ENCODE measurements at places on chromosomes 7 and 10. TPM values are rescaled to one million over a fixed set of nuclear protein-coding genes. Genes with fewer than 3 reads are reported as not detected.

TMEM196 gene
- total RNA-seq, result not detected

PTPRZ1 gene
- 0.72 TPM for total RNA-seq

TAF5 gene
- total RNA-seq, result 2.8 TPM

HOXA9 gene
- total RNA-seq, result not detected

NANOS1 gene
- total RNA-seq, result 8.7 TPM

CD36 gene
- total RNA-seq, result 1,393 TPM

COL13A1 gene
- 1.0 TPM for total RNA-seq

RBP3 gene
- not detected for total RNA-seq

PLPP4 gene
- not detected for total RNA-seq

KEL gene
- 0.27 TPM for total RNA-seq

PROSER2 gene
- total RNA-seq, result 1.1 TPM

NXPH1 gene
- not detected for total RNA-seq

RAMP3 gene
- total RNA-seq, result 36.0 TPM

AKR1D1 gene
- total RNA-seq, result not detected

RPEL1 gene
- total RNA-seq, result not detected

TRUB1 gene
- 13.8 TPM for total RNA-seq

RPA3 gene
- 25.2 TPM for total RNA-seq

CYP2E1 gene
- total RNA-seq, result 0.69 TPM

NKX1-2 gene
- not detected for total RNA-seq

HYAL4 gene
- total RNA-seq, result not detected

SVOPL gene
- total RNA-seq, result not detected

CCAR1 gene
- 21.5 TPM for total RNA-seq

TMEM229A gene
- total RNA-seq, result not detected

ANKRD22 gene
- not detected for total RNA-seq

MMD2 gene
- total RNA-seq, result not detected

CNPY1 gene
- not detected for total RNA-seq

MRM2 gene
- 23.5 TPM for total RNA-seq

WDR86 gene
- total RNA-seq, result 0.37 TPM

COL26A1 gene
- not detected for total RNA-seq

TEX36 gene
- not detected for total RNA-seq

CLCN1 gene
- total RNA-seq, result not detected

TMEM213 gene
- total RNA-seq, result not detected

UTF1 gene
- total RNA-seq, result not detected

ARL4A gene
- total RNA-seq, result 14.3 TPM

FBXL13 gene
- 0.27 TPM for total RNA-seq

CCL24 gene
- 0.47 TPM for total RNA-seq

PDGFA gene
- total RNA-seq, result 32.7 TPM

ITPRID1 gene
- total RNA-seq, result not detected

CTTNBP2 gene
- 0.77 TPM for total RNA-seq

SP8 gene
- not detected for total RNA-seq

PRKCQ gene
- 0.12 TPM for total RNA-seq

STOX1 gene
- total RNA-seq, result 0.15 TPM

FAM13C gene
- 5.4 TPM for total RNA-seq

IDI2 gene
- total RNA-seq, result not detected

ELMO1 gene
- 13.0 TPM for total RNA-seq

SYNPO2L gene
- 237 TPM for total RNA-seq

PHYHIPL gene
- total RNA-seq, result not detected

WIPF3 gene
- 6.2 TPM for total RNA-seq

ANXA8 gene
- total RNA-seq, result 3.0 TPM

PDLIM1 gene
- 231 TPM for total RNA-seq

RELN gene
- total RNA-seq, result 2.5 TPM

PLXDC2 gene
- total RNA-seq, result 12.4 TPM

VWA2 gene
- total RNA-seq, result not detected

SLIT1 gene
- total RNA-seq, result 0.17 TPM

CHCHD1 gene
- 29.2 TPM for total RNA-seq
